Mesothelial cell of epicardium (in vitro differentiated cells): ENCODE measurements at places on chromosomes 1 and 21. TPM values are rescaled to one million over a fixed set of nuclear protein-coding genes. Genes with fewer than 3 reads are reported as not detected.

Gene TNFRSF18
- 0.51 to 1.2 TPM (median 0.93 TPM) in 3 replicates for total RNA-seq

Gene PLA2G4A
- total RNA-seq, result 10.1 to 12.5 TPM (median 11.8 TPM) in 3 replicates

Gene CTH
- total RNA-seq, result 4.8 TPM in 3 replicates

Gene HOOK1
- 57.2 to 73.7 TPM (median 67.6 TPM) in 3 replicates for total RNA-seq

Gene NOS1AP
- total RNA-seq, result 3.8 to 4.4 TPM (median 4.4 TPM) in 3 replicates

Gene OR2T11
- not detected in 3 replicates for total RNA-seq

DNA sequence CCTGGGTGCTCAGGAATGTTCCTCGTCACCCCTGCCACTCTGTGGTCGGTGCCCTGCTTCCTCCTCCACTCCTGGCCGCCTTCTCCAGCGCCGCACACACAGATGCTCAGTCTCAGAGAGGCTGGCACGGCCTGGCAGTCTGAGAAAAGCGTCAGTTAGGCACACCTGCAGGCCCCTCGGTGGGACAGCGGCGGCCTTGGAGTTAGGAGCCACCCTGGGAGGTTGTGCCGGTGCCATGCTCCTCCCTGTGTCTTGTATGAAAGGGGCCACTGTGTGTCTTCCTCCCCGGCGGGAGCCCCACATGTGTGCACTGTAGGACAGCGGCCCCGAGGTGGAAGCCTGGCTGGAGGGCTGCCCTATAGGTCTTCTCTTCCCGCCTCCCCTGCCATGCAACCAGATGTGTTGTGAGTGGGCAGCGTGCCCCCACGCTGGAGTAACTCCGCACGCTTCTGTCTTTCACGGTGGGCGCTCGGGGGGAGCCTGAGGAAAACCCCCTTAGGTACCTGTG lies 145.2 kb downstream of the PGBD5 start:
- no peaks in the 10 kb centered on the region for H3K27me3 ChIP-seq
- peaks cover 6% of the 10 kb centered on the region for H3K36me3 ChIP-seq
- no peak overlapping the region for H3K27ac ChIP-seq
- no peak overlapping the region for H3K4me3 ChIP-seq
- peaks cover 9% of the 10 kb centered on the region for H3K4me1 ChIP-seq

- H3K4me1 ChIP-seq, result peaks cover 11% of the 10 kb centered on the region
- H3K27ac ChIP-seq, result no peak overlapping the region
- no peak overlapping the region for H3K4me3 ChIP-seq
- H3K27me3 ChIP-seq, result no peaks in the 10 kb centered on the region
Observed at GRCh38 chr1:183896466-183897048, 91.6 kb downstream of the RGL1 start.

DNA sequence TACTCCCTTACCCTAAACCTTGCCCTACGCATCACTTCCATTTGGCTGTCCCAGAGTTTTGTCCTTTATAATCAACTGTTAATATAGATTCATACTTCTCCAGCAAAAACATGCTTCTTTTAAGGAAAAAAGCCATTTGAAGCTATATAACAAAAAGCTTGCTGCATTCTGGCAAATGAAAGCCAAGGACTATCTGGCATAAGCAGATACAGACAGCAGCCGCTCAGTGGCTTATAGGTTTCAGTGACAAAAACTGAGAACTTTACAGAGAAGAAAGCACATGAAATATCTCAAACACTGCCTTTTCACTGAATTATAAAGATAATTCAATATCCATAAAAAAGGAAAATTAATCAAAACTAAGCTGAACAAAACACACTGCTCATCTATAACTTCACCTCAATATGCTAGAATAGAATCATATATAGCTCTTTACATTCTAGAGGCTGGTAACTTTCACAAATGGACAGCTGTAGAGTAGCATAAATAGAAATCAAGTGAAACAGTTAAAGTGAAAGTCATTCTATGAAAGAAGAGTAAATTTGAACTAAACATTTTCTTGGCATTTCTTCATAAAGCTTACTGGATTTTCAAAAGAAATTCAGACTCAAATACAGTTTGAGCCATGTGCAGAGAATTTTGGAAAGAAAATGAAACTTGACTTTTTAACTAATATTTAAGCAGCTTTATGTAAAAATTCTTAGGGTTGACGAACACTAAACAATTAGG lies 19.6 kb downstream of the CDC42BPA start:
- H3K4me1 ChIP-seq, result peaks cover 16% of the 10 kb centered on the region
- no peak for DNase-seq
- no peaks in the 10 kb centered on the region for H3K36me3 ChIP-seq

DNA sequence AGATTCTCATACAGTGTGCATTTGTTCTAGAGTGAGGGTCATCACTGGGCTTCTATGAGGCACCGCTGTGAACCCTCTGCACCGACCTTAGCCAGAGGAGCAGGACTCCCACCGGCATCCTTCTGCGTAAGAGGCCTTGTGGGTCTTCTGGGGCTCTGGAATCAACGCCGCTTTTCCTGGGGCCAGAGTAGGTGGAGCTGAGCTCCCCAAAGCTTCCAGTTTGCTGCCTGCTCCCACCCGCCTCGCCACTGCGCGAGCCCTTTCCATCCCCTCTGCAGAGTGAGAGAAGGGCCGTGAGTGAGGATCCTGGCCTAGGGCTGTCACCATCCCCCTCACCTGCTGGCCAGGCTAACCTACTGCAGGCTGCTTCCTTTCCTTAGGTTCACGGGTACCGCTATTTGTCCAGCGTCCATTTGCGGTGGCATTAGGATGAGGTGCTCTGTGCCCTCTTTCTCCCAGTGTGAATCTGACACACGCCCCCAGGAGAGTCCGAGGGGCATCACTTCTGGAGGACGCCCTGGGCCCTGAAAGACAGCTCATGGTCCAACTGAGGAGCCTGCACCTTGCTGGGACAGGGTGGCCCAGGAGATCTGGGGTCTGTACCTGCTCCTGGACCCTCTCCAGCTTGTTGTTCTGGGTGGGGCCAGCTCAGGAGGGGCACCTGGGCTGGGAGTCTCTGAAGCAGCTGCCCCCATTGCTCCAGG lies 36.2 kb downstream of the UMODL1 start:
- peaks cover 5% of the 10 kb centered on the region for H3K4me1 ChIP-seq
- DNase-seq, result no peak
- H3K4me3 ChIP-seq, result no peak overlapping the region

- H3K4me1 ChIP-seq, result no peaks in the 10 kb centered on the region
- no peaks in the 10 kb centered on the region for H3K36me3 ChIP-seq
- H3K27me3 ChIP-seq, result peaks cover 10% of the 10 kb centered on the region
- no peak for DNase-seq
- H3K27ac ChIP-seq, result no peak overlapping the region
- no peak overlapping the region for H3K4me3 ChIP-seq
Observed at GRCh38 chr1:221736714-221737113, 5.2 kb downstream of the DUSP10 start.

DNA sequence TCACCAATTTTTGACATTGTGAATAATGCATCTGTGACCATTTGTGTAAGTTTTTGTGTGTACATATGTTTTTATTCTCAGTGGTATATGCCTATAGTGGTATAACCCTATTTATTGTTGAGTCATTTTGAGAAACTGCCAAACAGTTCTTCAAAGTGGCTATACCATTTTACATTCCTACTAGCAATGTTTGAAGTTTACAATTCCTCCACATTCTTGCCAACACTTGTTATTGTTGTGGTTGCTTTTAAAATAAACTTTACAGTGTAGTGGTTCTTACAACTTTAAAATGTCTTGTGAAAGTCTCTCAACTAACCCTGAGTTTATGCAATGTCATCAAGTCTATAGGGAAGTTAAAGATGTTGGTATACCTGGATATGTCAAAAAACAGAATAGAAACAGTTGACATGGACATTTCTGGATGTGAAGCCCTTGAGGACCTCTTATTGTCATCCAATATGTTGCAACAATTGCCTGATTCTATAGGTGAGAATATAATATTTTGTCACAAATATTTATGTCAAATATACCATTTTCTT lies 219.4 kb downstream of the LRRC40 start:
- no peaks in the 10 kb centered on the region for H3K4me1 ChIP-seq
- DNase-seq, result no peak
- H3K36me3 ChIP-seq, result no peaks in the 10 kb centered on the region
- no peak overlapping the region for H3K27ac ChIP-seq
- peaks cover 38% of the 10 kb centered on the region for H3K27me3 ChIP-seq

- H3K4me3 ChIP-seq, result no peak overlapping the region
- no peaks in the 10 kb centered on the region for H3K27me3 ChIP-seq
- H3K36me3 ChIP-seq, result peaks cover 7% of the 10 kb centered on the region
- H3K27ac ChIP-seq, result no peak overlapping the region
Observed at GRCh38 chr1:204299814-204300365, 59.8 kb downstream of the PLEKHA6 start.

GRCh38 chr1:212595229-212595628 lies 13.3 kb upstream of the ATF3 start:
- DNase-seq, result no peak
- H3K4me3 ChIP-seq, result no peak overlapping the region
- H3K4me1 ChIP-seq, result peaks cover 29% of the 10 kb centered on the region
- H3K27me3 ChIP-seq, result no peaks in the 10 kb centered on the region
- H3K27ac ChIP-seq, result peak overlapping the region; percentile 99
- H3K36me3 ChIP-seq, result no peaks in the 10 kb centered on the region

- DNase-seq, result no peak
- H3K27me3 ChIP-seq, result peaks cover 2% of the 10 kb centered on the region
- peaks cover 5% of the 10 kb centered on the region for H3K4me1 ChIP-seq
- no peak overlapping the region for H3K4me3 ChIP-seq
Observed at GRCh38 chr1:221797506-221797905, 55.6 kb upstream of the DUSP10 start.
